ENCODE measurements at places on chromosomes 4 and X.

DNA sequence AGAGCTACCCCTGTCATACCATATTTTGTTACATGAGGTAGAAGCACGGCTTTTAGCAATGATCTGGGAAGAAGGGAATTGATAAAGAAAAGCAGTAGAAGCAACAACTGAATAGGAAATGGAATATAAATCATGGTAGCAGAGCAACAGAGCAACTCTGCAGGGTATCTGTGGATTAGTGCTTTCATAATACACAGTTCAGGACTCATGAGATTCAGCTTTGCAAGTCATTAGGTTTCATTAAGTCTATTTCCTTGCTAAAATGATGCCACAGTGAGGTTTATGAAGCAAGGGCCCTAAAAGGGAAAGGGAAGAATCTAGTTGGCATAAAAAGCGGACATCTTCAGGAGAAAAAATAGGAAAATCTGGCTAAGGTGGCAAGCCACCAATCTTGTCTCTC lies 45.6 kb upstream of the GRPR start:
- DNase-seq, result no peak

DNA sequence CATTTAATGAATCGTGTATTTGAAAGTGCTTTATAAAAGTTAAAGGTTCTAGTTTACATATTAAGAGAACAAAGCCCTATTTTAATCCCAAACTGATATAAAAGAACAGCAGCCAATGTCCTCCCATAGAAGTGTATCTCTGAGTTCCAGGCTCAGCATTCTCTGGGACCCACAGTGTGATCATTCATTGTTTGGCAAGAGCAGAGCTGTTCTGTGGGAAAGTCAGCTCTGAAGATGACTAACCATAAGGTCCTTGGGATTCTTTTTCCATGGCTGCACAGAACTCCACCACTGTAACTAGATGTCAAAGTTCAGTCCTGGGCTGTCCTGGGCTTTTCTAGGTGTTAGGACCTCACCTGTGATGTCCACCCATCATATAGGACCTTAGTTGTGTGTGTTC lies 157.0 kb upstream of the TLL1 start:
- DNase-seq, result no peak

- DNase-seq, result no peak
Measured at GRCh38 chrX:17812763-17813162, 48.3 kb downstream of the RAI2 start.

DNA sequence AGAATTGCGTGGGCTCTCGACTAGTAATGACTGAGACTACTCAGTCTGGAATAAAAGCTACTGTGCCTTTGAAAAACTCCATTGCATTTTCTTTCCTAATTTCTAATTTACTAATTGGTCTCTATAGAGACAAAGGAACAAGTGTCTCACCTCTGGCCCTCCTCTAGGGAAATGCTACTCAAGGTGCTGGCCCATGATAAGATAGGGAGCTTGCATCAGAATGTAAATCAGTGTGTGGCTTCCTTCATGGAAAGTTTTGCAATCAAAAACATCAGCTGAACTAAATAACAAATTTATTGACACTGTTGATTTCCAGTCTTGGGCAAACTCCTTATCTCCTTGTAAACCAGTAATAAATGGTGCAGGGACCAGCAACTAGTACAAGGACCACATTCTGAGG lies 81.8 kb downstream of the SRPX start:
- DNase-seq, result no peak

- DNase-seq, result no peak
Measured at GRCh38 chr4:94746746-94747145, 11.0 kb upstream of the BMPR1B start.

DNA sequence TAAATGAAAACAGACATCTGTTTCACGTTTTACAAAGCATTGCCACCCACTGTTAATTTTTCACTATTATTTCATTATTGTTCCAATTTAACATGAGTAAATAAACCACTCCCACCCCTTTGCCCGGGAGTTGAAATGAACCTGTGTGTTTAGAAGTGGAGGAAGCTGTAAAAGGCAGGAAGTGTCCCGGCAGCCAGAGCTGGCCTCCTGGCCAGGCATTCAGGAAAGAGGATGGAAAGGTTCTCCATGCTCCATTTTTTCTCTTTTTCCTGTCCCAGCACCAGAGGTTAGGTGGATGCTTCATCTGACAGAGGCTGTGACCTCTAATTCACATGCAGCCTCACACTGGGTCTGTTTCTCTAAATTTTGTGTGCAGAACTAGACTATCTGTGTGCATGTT lies 55.5 kb upstream of the LNX1 start:
- no peak for DNase-seq

DNA sequence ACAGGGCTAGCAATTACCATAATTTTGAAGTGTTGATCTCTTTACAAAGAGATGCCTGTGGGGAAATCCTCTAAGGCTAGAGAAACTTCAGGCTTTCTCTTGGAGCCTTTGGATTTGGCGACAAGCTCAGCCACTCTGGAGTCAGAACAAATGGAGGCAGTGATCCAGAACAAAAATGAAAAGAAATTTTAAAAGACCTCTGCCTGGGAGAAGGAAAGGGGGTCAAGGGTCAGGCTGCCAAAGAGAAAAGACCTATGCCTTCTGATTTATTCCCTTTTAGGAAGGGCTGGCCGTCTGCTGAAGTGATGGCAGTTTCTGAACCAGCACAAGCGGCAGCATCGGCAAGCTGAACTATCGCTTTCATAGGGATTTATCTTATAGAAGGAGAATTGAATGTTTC lies 140.8 kb upstream of the SFRP2 start:
- no peak for DNase-seq

DNA sequence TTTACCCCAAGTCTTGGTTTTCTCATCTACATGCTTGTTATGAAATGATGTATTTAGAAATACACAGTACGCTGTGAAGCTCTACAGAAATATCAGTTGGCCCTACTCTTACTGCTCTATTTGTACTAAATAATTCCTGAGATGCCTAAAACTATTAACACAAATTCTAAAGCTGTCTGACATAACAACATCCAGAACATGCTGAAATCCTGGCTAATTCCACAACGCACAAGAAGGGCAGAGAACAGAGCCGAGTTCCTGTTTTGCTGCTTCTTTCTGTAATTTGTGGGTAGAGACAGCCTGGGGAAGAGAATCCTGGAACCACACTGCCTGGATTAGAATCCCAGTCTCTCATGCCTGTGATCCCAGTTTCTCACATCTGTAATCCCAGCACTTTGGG lies 59.0 kb downstream of the ZNF827 start:
- no peak for DNase-seq

DNA sequence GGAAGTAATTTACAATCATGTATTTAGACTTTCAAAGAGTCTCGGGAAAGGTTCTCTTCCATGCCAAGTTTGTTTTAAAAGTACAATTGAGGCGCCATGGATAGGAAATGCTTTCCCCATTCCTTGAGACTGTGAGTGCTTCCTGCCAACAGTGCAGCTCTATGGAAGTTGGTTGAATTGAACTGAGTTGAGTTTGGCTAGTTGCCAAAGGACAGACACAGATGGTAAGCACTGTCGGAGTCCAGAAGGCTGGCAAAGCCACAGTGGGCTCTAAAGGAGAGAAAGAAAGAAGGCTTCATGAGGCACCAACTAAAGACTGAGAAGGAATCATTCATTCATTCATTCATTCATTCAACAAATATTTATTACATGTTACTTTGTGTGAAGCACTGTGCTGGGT lies 4.3 kb upstream of the KCNE5 start:
- no peak for DNase-seq

Data from activated CD8-positive, alpha-beta memory T cell treated with anti-CD3 and anti-CD28 coated beads for 4 hours (primary cell).